Lung (tissue), 17 donors: ENCODE measurements at places on chromosomes 5 and 9. TPM values are rescaled to one million over a fixed set of nuclear protein-coding genes. Genes with fewer than 3 reads are reported as not detected.

SPINK6 gene
- 0.25 TPM for polyA plus RNA-seq

C5orf58 gene
- polyA plus RNA-seq = 0.05 TPM

PCDHA9 gene
- not detected for polyA plus RNA-seq

GMCL2 gene
- not detected for polyA plus RNA-seq

SLC34A3 gene
- 0.03 TPM for polyA plus RNA-seq

ANKRD34B gene
- polyA plus RNA-seq = 0.13 TPM

RELL2 gene
- polyA plus RNA-seq = 6.9 TPM

CARTPT gene
- polyA plus RNA-seq = not detected

ALDOB gene
- 0.06 TPM for polyA plus RNA-seq

JAKMIP2 gene
- polyA plus RNA-seq = 0.93 TPM

OSTF1 gene
- 50.9 TPM for polyA plus RNA-seq

MZB1 gene
- polyA plus RNA-seq = 13.4 TPM

SPATA31A5 gene
- polyA plus RNA-seq = not detected

LHX3 gene
- polyA plus RNA-seq = not detected

GRM6 gene
- polyA plus RNA-seq = not detected

INSL6 gene
- polyA plus RNA-seq = not detected

CDX1 gene
- 0.09 TPM for polyA plus RNA-seq

TMEM174 gene
- polyA plus RNA-seq = not detected

PCDHB16 gene
- 1.0 TPM for polyA plus RNA-seq

EGR1 gene
- 126 TPM for polyA plus RNA-seq

LECT2 gene
- not detected for polyA plus RNA-seq

PCDHGB7 gene
- 4.7 TPM for polyA plus RNA-seq

CCNI2 gene
- polyA plus RNA-seq = 0.61 TPM

C9orf50 gene
- polyA plus RNA-seq = not detected

SPATA24 gene
- 6.6 TPM for polyA plus RNA-seq

SHROOM1 gene
- polyA plus RNA-seq = 15.0 TPM

PCDH1 gene
- 18.2 TPM for polyA plus RNA-seq

C6 gene
- polyA plus RNA-seq = 2.4 TPM

SEMA5A gene
- 3.1 TPM for polyA plus RNA-seq

PDE8B gene
- 1.6 TPM for polyA plus RNA-seq

EDIL3 gene
- polyA plus RNA-seq = 8.3 TPM

SLC6A3 gene
- 1.1 TPM for polyA plus RNA-seq

DMRT3 gene
- polyA plus RNA-seq = 0.20 TPM

BASP1 gene
- 118 TPM for polyA plus RNA-seq

NR2F1-AS1 gene
- 12.9 TPM for polyA plus RNA-seq

FGF1 gene
- polyA plus RNA-seq = 1.1 TPM

F2RL2 gene
- 0.07 TPM for polyA plus RNA-seq

RASGEF1C gene
- 0.03 TPM for polyA plus RNA-seq

ARHGEF39 gene
- polyA plus RNA-seq = 0.47 TPM

GPX8 gene
- polyA plus RNA-seq = 7.5 TPM

ST8SIA4 gene
- polyA plus RNA-seq = 4.2 TPM

SPATA31D4 gene
- not detected for polyA plus RNA-seq

FAT2 gene
- polyA plus RNA-seq = 0.24 TPM

ZNF300 gene
- 1.8 TPM for polyA plus RNA-seq

OCLN gene
- polyA plus RNA-seq = 23.0 TPM

ADAMTS16 gene
- not detected for polyA plus RNA-seq

BAAT gene
- polyA plus RNA-seq = 0.26 TPM

SPINK9 gene
- not detected for polyA plus RNA-seq

PCDHA6 gene
- polyA plus RNA-seq = 0.11 TPM

CRB2 gene
- polyA plus RNA-seq = 0.18 TPM

CDC25C gene
- polyA plus RNA-seq = 0.55 TPM

LOX gene
- polyA plus RNA-seq = 3.7 TPM
